ENCODE measurements at places on chromosomes 12 and 14. TPM values are rescaled to one million over a fixed set of nuclear protein-coding genes. Genes with fewer than 3 reads are reported as not detected.
A peak's percentile ranks its signal among the peaks of the same experiment; 100 is the strongest.

KCNC2 gene
- total RNA-seq: not detected

RNF34 gene
- 192 TPM for total RNA-seq

GRCh38 chr14:64196814-64197411 is 97.3 kb downstream of the ESR2 start:
- DNase-seq: peak; percentile 34

- DNase-seq: no peak
These were observed 652 bp downstream of the RFLNA start for GRCh38 chr12:124295431-124296058.

GRCh38 chr14:90816681-90817436 is 629 bp upstream of the TTC7B start:
- DNase-seq: no peak

- DNase-seq: no peak
These were observed 229.1 kb upstream of the PELI2 start for GRCh38 chr14:55889124-55889523.

DNA sequence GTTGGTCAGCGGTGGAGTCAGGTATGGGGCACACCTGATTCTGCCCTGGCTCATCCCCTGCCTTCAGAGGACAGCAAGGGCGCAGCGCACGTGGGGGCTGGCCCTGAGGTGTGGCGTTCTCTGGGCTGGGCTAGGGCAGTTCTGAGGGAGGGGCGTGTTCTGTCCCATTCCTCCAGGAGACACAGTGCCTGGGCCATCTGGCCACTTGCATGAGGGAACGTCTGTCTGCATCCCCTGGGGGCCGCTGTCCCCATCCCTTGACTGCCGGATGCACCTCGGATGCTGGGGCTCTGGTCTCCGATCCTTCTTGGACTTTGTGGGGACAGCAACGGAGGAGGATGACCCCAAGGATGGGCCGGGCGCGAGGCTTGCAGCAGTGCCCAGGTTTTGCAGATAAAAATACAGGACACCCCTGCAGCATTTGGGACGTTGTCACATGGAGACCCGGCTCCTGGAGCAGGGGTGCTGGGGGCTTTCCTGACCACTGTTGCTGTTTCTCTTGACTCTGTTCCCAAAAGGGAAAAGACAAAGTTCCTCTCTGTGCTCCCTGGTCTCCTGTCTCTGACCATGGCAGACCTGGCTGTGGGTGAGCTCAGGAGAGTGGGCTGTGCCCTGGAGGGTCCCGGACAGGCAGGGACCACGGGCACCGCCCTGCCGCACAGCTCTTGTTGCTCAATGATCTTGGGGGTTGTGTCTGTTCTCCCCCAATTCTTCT is 6.9 kb downstream of the MTA1 start:
- DNase-seq: no peak

DNA sequence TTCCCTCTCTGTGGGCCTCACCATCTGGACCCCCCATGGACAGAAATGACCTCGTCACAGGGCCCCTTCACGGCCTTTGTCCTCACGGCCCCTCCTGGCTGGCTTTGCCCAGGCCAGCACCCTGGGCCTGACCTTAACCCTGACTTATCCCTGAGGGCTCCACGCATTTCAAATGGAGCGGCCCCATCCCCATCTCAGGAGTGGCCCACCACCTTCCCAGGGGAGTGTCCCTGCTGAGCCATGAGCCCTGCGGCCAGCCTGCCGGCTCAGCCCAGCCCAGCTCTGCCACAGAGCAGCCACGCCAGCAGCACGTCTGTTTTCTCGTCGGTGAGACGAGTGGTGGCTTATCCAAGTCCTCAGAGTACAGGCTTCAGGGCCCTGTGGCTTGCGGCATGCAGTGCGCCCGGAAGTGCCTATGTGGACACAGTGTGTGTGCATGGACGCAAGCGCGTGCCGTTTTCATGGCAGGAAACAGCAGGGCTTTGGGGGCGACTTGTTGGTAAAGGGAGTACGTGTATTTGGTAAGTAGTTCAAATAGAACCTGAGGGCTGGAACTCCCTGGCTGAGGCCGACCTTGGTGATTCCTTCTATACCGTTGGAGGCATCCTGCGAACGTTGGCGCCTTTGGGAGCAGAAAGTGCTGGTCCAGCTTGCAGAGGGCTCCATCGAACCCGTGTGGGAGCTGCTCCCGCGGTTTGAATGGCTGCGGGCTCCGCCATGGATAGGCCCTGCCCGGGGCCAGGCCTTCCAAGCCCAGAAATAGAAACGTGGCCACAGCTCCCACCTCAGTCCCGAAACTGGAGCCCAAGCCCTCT is 52.1 kb downstream of the LRCOL1 start:
- DNase-seq: no peak
